ENCODE measurements at places on chromosomes 11 and 22.

DNA sequence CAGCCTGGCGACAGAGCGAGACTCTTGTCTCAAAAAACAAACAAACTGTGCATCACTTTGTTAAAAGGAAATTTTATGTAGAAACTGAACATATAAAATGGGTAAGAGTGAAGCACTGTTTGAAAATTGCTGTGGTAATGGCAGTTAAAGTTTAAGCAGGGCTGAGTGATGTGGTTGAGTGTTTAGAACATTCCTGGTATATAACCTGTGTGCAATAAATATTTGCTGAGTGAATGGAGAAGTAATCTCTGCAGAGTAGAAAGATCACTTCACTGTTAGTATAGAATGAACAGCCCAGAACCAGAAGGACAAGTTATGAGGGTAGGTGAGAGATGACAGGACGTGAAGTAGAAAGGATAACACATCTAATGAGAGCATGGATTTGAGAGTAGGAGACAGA, 27.3 kb downstream of the CECR2 start:
- no peak for DNase-seq

- no peak for DNase-seq
These were observed 4.4 kb downstream of the CACNA1I start for GRCh38 chr22:39574779-39575551.

DNA sequence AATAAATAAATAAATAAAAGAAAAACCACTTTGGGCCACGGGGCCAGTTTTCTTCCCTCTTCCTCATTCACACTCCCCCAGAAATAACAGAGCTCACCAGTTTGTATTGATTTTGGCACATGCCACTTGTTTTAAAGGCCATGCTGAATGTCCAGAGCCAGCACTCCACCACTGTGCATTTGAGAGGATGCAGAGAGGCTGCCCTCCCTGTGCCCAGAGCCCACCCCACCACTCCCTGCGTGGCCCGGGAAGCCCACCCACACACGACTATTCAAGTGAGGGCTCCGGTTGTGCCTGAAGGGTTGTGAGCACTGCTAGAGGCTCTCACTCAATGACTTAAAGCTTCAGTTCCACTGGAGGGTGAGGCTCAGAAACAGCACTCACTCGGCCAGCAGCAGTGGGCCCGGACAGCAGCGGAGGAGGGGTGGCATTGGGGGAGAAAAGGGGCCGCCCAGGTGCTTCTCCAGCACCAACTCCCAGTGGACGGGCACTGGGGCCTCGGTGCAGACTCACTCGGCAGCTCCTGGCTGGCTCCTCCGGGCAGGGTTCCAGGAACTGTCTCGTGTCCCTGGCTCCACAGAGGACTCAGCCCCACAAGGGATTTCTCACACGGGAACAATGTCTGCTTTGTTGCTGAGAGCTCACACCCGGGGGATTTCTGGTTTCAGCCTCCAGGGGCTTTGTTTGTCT, 112.7 kb downstream of the SHANK2 start:
- no peak for DNase-seq

DNA sequence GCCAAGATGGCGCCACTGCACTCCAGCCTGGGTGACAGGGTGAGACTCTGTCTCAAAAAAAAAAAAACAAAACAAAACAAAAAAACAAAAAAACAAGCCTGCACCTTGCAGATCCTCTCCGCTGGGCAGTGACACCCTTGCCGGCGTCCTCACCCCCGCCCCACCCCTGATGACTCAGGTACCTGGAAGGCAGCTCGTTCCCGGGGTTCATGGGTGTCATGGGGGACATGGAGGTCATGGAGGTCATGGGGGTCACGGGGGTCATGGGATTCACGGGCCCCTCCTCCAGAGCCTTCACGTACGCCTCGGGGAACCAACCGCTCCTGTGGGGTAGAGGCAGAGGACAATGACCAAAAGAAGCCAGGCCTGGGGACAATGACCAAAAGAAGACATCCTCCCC, 3.0 kb upstream of the SLC16A8 start:
- DNase-seq = no peak

DNA sequence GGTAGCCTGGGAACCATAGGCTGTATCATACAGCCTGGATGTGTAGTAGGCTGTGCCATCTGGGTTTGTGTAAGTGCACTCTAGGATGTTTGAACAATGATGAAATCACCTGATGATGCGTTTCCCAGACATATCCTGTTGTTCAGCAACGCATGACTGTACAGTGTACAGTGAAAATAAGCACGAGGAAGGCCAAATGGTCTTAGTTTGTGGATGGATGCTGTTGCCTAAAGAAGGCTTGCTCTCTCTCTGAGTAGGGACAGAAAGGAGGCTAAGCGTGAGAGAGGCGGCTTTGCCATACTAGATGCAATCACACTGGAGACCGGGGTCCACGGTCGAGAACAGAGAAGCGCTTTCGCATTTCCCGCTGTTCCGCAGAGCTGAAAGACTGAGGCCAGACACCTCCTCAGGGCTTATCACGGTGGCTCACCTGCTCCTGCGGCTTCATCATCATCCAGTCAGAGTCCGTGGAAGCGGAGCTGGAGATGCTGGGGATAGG, 27.6 kb upstream of the APLP2 start:
- DNase-seq = no peak

DNA sequence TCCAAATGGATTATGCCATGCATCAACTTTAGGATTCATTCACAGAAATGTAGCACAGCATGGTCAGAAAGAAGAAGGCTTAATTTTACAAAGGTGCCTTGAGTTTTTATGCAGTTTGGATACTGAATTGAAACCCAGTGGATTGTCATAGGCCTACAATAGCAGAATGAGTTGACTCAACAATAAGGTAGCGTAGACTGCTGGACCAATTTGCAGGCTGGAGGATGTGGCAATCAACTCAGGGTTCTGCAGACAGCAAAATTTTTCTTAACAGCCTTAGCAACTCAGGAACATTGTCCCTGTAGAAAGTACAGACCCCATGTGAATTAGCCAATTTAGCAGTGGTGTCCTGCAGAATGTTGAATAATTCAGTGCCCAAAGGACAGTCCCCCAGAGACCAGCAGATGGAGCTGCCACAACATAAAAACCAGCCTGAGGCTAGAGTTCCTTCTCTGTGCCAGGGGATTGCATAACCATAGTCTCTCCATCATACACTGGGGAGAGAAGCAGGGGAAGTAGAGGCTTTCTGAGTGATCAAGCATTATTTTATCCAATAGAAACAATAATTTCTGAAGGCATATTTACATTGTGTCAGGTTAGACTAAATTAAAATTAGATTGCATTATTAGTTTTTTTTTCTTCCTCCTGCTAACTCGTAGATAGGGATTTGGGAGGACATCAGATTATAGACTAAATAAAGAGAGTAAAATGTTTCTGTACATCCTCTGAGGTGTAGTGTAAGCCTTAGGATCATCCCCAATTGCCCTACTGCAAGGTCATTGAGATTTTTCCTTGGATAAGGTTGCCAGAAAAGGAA, 20.3 kb upstream of the MRPL17 start:
- DNase-seq = no peak

GRCh38 chr11:18671246-18671645, 27.3 kb upstream of the TMEM86A start:
- no peak for DNase-seq

DNA sequence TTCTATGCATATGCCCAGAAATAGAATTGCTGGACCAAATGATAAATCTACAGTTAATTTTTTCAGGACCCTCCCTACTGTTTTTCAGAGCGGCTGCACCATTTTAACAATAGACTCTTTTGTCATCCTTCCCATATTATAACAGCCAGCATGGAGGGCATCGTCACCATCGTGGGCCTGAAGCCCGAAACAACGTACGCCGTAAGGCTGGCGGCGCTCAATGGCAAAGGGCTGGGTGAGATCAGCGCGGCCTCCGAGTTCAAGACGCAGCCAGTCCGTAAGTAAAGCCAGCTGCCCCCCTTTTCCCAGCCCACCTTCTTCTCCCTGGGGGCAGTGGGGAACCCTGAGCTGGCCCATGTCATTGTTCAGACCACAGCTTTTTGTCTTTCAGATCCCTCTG, 79.5 kb upstream of the TTC12 start:
- no peak for DNase-seq

DNA sequence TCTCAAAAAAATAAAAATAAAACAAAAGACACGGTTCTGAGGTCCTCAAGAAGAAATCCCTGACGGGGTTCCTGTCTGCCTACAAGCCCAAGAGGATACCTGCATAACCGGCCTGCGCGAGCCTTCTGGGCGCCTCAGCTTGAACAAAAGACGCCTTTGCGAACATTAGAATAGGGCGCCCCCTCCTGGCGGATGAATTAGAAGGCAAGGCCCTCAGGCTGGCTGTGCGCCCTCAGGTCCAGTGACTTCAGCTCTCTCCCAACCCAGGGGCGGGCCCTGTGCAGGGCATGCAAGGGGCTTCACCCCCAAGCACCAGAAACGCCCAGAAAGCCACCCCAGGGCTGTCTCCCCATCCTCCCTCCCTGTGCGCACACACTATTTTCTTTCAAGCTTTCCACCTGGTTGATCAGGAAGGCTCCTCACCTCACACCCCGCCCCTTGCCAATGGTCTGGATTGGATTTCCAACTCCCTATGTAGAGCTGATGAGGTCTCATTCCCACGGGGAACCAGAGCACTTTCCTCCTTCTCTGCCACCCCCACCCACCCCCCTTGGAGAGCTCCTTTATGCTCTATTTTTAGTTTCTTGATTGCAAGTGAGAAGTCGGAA, 273.3 kb downstream of the BUD13 start:
- DNase-seq = no peak

GRCh38 chr11:102837156-102837555, 6.3 kb downstream of the MMP3 start:
- DNase-seq = no peak

GRCh38 chr11:103228807-103229206, 119.6 kb downstream of the DYNC2H1 start:
- no peak for DNase-seq

- DNase-seq = no peak
These were observed 79.8 kb upstream of the GRK3 start for GRCh38 chr22:25484521-25485315.

- DNase-seq = no peak
These were observed 458.3 kb downstream of the METTL15 start for GRCh38 chr11:28566339-28567089.

DNA sequence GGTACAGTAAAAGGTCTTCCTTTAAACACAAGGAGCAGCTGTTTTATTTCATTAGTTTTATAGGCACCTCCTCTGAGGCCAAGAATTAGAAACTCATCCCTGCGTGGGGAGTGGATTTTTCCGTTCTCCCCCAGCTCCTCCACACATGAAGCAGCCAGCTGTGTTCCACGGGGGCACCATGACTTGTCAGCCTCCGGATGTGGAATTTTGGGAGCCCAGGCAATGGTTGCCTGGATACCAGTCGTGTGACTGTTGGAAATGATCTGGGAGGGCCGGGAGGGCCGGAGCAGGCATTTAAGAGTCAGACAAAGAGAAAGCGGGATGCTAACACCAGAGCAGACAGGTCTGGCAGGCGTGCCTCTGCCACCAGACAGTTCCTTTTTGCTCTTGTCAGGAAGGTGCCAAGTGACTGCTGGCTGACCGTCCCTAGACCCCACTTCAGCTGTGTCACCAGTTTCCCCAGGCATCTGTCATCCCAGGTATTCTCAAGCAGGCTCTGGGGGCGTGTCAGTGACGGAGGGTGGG, 15.9 kb upstream of the CDC42EP2 start:
- no peak for DNase-seq

DNA sequence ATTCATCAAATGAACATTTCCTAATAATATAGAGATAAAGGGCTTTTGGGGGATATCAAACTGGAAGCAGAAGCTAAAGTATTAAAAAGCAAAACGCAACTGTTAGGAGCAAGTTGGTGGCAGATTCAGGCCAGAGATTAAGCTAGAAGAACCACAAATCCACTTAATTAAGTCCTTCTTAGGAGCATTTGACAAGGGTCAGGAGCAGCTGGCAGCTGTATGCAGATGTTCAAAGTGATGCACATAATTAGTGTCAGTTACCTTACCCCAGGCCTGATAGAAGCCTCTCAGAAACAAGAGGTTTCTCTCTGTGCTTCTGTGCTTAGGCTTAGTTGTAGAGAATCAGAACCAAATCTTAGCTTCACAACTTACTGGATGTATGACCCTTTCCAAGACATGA, 546.5 kb upstream of the ANO5 start:
- no peak for DNase-seq

- no peak for DNase-seq
These were observed 3.4 kb upstream of the OR4C6 start for GRCh38 chr11:55658608-55659007.

DNA sequence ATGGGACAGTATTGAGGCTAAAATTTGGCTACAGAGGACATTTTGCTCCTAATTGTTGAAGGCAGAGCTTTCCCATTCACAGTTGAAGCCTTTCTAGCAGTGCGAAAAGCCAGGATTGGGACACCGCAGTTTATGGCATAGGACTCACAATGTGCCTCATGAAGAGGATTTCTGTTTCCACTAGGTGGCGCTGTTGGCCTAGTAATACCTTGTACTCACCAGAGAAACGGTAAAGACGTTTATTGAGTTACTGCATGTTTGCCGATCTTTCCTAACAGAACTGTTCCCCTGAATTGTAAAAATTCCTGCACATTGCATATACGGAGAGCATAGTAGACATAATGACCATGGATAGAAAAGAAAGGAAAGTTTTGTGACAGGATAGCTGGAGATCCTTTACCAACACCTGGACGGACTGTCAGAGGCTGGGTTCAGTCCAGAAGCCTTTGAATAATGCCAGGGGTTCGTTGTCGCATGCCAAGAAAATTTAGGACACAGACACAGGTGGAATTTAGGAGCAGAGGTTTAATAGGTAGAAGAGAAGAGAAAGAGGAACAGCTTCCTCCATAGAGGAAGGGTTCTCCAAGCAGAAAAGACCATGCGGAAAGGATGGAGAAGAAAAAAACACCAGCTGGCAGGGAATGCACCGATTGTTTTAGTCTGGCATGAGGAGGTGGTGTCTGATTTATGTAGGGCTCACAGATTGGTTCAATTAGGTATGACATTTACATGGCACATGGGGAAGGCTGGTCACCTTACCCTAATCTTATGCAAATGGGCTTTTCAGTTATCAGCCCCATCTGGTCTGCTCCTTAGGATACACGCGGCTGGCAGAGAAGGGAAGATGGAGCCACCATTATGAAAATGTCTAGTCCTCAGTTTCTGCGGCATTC, 10.8 kb upstream of the OR51D1 start:
- DNase-seq = no peak

DNA sequence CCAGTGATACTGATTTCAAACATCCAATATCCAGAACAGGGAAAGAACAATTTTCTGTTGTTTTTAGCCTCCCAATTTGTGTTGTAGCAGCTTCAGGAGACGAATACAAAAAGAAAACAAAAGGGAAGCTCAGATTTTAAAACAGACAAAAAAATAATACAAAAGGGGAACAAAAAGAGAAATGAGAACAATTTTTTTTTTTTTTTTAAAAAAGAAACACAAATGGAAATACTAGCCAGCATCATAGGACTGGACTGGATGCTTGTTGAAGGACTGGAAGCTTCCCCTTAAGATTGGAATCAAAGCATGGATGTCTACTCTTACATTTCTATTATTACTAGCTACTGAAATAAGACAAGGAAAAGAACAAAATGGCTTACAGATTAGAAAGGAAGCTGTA, 46.5 kb upstream of the SORL1 start:
- DNase-seq = no peak

All from activated gamma-delta T cell treated with anti-CD3 and anti-CD28 coated beads, Interleukin-2, amount 50 U/mL, for 16 hours (primary cell).